ENCODE measurements at places on chromosomes 13 and 19. TPM values are rescaled to one million over a fixed set of nuclear protein-coding genes. Genes with fewer than 3 reads are reported as not detected.

- H3K27me3 ChIP-seq = no peaks in the 10 kb centered on the region
- H3K4me3 ChIP-seq = no peak overlapping the region
- no peak overlapping the region for H3K27ac ChIP-seq
- no peaks in the 10 kb centered on the region for H3K36me3 ChIP-seq
- DNase-seq = peak; percentile 56
Observed at GRCh38 chr13:45870232-45870631, 18.7 kb upstream of the SIAH3 start.

GRCh38 chr13:45482571-45483173 is 17.9 kb downstream of the COG3 start:
- H3K4me3 ChIP-seq = no peak overlapping the region
- H3K27me3 ChIP-seq = no peaks in the 10 kb centered on the region
- peaks cover 6% of the 10 kb centered on the region for H3K4me1 ChIP-seq
- DNase-seq = no peak
- H3K36me3 ChIP-seq = peaks cover 40% of the 10 kb centered on the region

DNA sequence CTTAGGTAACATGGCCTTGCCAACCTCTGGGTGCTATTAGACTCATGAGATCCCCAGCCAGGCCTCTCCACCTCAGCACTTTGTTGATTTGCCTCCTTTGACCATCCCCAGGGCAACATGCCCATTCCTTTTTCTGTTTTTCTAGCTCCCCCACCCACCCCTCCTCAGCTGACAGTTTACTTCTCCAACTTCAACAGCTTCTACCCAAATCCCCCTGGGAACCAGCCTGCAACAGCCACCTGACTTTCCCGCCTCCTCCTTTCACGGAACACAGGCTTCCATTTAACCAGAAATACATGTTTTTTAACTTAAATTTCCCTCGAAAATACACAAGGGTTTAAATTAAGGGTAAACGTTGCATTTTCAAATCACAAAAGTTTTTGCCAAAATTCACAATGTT is 117.3 kb downstream of the DLEU7 start:
- no peak for DNase-seq
- H3K36me3 ChIP-seq = no peaks in the 10 kb centered on the region
- H3K4me1 ChIP-seq = no peaks in the 10 kb centered on the region
- H3K27me3 ChIP-seq = no peaks in the 10 kb centered on the region
- no peak overlapping the region for H3K27ac ChIP-seq

- H3K4me3 ChIP-seq = no peak overlapping the region
- H3K36me3 ChIP-seq = no peaks in the 10 kb centered on the region
- H3K27me3 ChIP-seq = no peaks in the 10 kb centered on the region
- H3K4me1 ChIP-seq = no peaks in the 10 kb centered on the region
Observed at GRCh38 chr13:107730813-107731212, 484.5 kb downstream of the LIG4 start.

GRCh38 chr19:11251650-11252314 is 10.5 kb downstream of the DOCK6 start:
- H3K4me3 ChIP-seq = no peak overlapping the region
- H3K36me3 ChIP-seq = no peaks in the 10 kb centered on the region
- DNase-seq = no peak
- H3K27me3 ChIP-seq = no peaks in the 10 kb centered on the region
- peaks cover 11% of the 10 kb centered on the region for H3K4me1 ChIP-seq

DNA sequence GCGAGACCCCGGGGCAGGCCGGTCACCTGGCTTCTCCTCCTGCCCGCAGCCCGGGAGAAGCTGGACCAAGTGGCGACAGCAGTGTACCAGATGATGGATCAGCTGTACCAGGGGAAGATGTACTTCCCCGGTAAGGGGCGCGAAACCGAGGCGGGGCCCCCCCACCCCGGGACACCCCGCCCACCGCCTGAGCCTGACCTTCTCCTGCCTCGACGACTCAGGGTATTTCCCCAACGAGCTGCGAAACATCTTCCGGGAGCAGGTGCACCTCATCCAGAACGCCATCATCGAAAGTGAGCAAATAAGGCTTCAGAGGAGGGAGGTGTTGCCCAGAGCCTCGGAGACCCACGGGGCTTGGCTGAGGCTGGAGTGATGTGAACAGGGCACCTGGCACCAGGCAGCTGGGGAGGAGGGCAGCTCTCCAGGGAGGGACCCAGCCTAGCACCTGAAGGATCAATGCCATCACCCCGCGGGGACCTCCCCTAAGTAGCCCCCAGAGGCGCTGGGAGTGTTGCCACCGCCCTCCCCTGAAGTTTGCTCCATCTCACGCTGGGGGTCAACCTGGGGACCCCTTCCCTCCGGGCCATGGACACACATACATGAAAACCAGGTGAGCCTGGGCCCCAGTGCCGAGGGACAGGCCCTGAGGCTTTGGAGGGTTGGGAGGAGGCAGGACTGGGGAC is 629 bp downstream of the IZUMO4 start:
- H3K27ac ChIP-seq = peak overlapping the region; percentile 91
- no peaks in the 10 kb centered on the region for H3K27me3 ChIP-seq
- H3K4me1 ChIP-seq = peaks cover 38% of the 10 kb centered on the region
- no peaks in the 10 kb centered on the region for H3K36me3 ChIP-seq
- DNase-seq = no peak

DNA sequence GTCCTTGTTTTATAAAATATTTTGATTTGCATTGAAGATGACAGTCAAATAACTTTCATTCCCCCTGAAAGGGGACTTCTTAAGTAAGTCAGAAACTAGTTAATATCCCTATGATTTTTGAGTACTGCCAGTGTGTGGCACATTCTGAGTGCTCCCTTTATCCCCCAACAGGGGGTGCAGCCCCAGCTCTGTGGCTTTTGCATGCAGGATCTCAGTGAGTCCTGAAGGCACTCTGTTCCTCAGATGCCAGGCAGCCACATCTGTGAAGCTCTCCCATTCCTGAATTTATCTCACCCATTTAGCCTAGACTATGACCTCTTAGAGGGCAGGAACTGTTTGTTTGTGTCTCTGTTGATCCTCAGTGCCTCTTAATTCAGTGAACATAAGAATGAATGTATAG is 123.1 kb downstream of the CDK8 start:
- no peaks in the 10 kb centered on the region for H3K36me3 ChIP-seq
- DNase-seq = no peak
- H3K27me3 ChIP-seq = no peaks in the 10 kb centered on the region
- no peaks in the 10 kb centered on the region for H3K4me1 ChIP-seq

GRCh38 chr19:28228854-28229253 is 984.1 kb downstream of the UQCRFS1 start:
- H3K27ac ChIP-seq = no peak overlapping the region
- H3K4me1 ChIP-seq = no peaks in the 10 kb centered on the region
- no peaks in the 10 kb centered on the region for H3K36me3 ChIP-seq
- H3K4me3 ChIP-seq = no peak overlapping the region
- DNase-seq = no peak

GRCh38 chr13:24212674-24213073 is 52.2 kb downstream of the SPATA13 start:
- DNase-seq = no peak
- no peaks in the 10 kb centered on the region for H3K27me3 ChIP-seq
- no peak overlapping the region for H3K4me3 ChIP-seq
- H3K36me3 ChIP-seq = no peaks in the 10 kb centered on the region

DNA sequence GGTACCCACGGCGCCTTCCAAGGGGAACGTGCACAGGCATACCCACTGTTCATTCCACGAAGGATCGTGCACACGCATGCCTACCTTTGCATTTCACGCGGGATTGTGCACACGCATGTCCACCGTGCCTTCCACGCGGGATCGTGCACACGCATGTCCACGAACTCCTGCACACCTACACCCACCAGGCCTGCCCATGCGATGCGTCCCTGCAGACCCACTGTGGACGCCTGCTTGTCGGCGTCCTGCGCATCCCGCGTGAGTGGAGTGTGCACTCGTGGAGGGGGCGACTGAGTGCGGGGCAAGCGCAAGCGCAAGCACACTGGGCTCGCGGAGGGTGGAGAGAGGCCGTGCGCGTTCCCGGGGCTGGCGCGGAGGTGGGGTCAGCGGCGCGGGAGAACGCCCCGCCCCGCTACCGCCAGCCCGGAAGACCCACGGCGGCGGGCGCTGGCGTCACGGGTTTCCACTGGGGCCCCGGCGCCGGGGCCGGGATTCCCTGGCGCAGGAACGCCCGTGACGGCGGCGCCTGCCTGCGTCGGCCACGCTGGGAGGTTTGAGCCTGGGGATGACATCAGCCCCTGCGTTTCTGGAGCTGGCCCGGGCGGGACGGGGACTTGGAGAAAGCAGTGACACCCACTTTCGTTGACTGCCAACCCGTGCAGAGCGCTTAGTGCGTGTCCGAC is 18.7 kb downstream of the GADD45B start:
- peak overlapping the region; percentile 56 for H3K4me3 ChIP-seq
- H3K36me3 ChIP-seq = no peaks in the 10 kb centered on the region
- H3K27ac ChIP-seq = peak overlapping the region; percentile 84
- H3K4me1 ChIP-seq = peaks cover 51% of the 10 kb centered on the region
- DNase-seq = no peak
- no peaks in the 10 kb centered on the region for H3K27me3 ChIP-seq

- H3K27me3 ChIP-seq = no peaks in the 10 kb centered on the region
- H3K36me3 ChIP-seq = no peaks in the 10 kb centered on the region
- H3K4me1 ChIP-seq = no peaks in the 10 kb centered on the region
- H3K4me3 ChIP-seq = no peak overlapping the region
Observed at GRCh38 chr19:28234637-28235036, 978.3 kb downstream of the UQCRFS1 start.

- no peaks in the 10 kb centered on the region for H3K36me3 ChIP-seq
- peak overlapping the region; percentile 79 for H3K27ac ChIP-seq
- H3K4me1 ChIP-seq = peaks cover 70% of the 10 kb centered on the region
- peak overlapping the region; percentile 31 for H3K4me3 ChIP-seq
- DNase-seq = no peak
Observed at GRCh38 chr19:4988770-4989251, 19.9 kb downstream of the KDM4B start.

GRCh38 chr13:34502011-34502410 is 440.1 kb upstream of the NBEA start:
- DNase-seq = no peak
- no peaks in the 10 kb centered on the region for H3K4me1 ChIP-seq

DNA sequence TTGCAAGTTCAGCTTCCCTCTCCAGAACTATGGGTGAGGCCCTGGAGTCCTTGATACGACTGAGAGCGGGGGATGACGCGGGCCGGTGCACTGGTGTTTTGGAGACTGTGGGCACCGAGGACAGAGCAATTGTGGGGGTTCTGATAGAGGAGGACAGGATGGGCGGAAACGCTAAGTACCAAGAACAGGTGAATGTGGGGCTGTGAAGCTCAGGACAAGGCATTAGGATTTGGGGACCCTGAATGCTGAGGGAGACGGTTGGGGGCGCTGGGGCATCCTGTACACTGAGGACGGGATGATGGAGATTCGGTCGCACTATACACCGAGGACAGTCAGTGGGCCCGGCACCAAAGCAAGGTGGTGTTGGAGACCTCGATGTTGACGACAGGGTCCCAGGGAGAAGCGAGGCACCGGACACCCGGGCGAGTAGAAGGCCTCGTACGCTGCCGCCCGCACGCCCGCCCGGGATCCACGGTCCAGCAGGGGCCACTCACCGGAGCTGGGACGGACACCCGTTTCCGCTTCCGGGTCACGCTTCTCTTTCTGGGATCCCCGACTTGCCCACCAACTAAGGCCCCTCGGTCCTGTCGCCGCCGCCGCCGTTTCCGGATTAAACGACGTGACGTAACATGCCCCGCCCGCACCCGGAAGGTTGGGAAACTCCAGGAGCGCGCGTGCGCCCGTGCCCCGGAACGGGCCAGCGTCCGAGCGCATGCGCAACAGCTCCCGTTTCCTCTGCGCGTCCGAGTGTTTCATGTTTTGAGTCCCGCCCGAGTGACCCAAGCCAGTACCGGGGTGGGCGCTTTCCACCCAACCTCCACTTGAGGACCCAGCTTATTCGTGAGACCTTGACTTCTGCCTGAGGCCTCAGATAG is at the start of gene CHMP2A:
CHMP2A (minus strand) TSS at position 612 of the 875 bp plus-strand sequence. CDS start 893 bp downstream, outside the sequence.
- peak; percentile 97 for DNase-seq
- peaks cover 47% of the 10 kb centered on the region for H3K4me1 ChIP-seq

DNA sequence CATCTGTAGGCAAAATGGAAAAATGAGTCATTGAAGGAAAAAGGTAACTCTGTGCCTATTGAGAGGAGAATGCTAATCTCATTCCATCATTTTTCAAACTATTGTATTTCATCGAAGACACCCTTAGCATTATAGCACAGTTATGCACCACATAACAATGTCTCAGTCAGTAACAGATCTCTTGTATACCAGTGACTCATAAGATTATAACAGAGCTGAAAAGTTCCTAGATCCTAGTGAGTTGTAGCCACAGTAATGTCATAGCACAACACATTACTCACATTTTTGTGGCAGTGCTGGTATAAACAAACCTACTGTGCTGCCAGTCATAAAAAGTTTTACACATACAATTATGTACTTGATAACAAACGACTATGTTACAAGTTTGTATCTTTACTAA is 1077.6 kb downstream of the DIAPH3 start:
- no peak overlapping the region for H3K27ac ChIP-seq
- H3K36me3 ChIP-seq = no peaks in the 10 kb centered on the region
- DNase-seq = no peak
- H3K27me3 ChIP-seq = no peaks in the 10 kb centered on the region
- H3K4me1 ChIP-seq = no peaks in the 10 kb centered on the region

GRCh38 chr13:101965096-101965495 is 436.8 kb downstream of the FGF14 start:
- no peak overlapping the region for H3K27ac ChIP-seq
- H3K27me3 ChIP-seq = no peaks in the 10 kb centered on the region
- H3K36me3 ChIP-seq = no peaks in the 10 kb centered on the region
- no peak for DNase-seq

GRCh38 chr13:44652962-44653660 is 77.0 kb upstream of the TSC22D1 start:
- H3K4me1 ChIP-seq = no peaks in the 10 kb centered on the region
- H3K27me3 ChIP-seq = no peaks in the 10 kb centered on the region
- no peaks in the 10 kb centered on the region for H3K36me3 ChIP-seq
- DNase-seq = no peak
- H3K27ac ChIP-seq = no peak overlapping the region

DNA sequence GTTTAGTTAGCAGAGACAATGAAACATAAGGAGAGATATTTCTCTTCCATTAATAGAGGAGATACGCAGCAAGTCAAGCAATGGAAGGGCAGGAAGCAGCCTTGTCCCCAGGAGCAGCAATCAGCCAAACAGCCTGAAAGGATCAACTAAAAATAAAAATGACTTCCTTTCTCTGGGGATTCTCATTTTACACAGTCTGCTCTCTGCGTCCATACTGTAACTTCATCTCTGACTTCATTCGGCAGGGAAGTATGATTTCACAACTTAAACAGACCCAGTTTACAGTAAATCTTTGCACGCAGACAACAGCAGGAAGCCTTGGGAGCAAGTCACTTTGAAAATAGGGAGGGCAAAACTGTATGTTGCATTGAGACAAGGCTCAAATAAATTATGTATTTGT is 826.7 kb downstream of the DIAPH3 start:
- no peak overlapping the region for H3K27ac ChIP-seq
- no peaks in the 10 kb centered on the region for H3K4me1 ChIP-seq
- H3K36me3 ChIP-seq = no peaks in the 10 kb centered on the region
- no peaks in the 10 kb centered on the region for H3K27me3 ChIP-seq
- DNase-seq = no peak

- peak overlapping the region; percentile 4 for H3K4me3 ChIP-seq
- no peak for DNase-seq
Observed at GRCh38 chr19:17125728-17126677, 50.4 kb downstream of the MYO9B start.

The ZNF497 gene
- total RNA-seq = 3.4 TPM

The ZNF132 gene
- 5.2 TPM for total RNA-seq

The RDH8 gene
- not detected for total RNA-seq

The JAK3 gene
- total RNA-seq = 10.8 TPM

The PSG7 gene
- not detected for total RNA-seq

Measured in vagina (tissue), 2 donors.